ENCODE measurements at places on chromosomes 13 and 19. TPM values are rescaled to one million over a fixed set of nuclear protein-coding genes. Genes with fewer than 3 reads are reported as not detected.

- DNase-seq: no peak
These were observed 720.5 kb upstream of the PCDH9 start for GRCh38 chr13:67950603-67951002.

- no peak for DNase-seq
These were observed 92.5 kb downstream of the ZIC5 start for GRCh38 chr13:99878921-99879610.

GRCh38 chr13:102710261-102710679, 15.4 kb upstream of the METTL21C start:
- no peak for DNase-seq

GRCh38 chr13:100399455-100399854, 189.1 kb downstream of the GGACT start:
- no peak for DNase-seq

DNA sequence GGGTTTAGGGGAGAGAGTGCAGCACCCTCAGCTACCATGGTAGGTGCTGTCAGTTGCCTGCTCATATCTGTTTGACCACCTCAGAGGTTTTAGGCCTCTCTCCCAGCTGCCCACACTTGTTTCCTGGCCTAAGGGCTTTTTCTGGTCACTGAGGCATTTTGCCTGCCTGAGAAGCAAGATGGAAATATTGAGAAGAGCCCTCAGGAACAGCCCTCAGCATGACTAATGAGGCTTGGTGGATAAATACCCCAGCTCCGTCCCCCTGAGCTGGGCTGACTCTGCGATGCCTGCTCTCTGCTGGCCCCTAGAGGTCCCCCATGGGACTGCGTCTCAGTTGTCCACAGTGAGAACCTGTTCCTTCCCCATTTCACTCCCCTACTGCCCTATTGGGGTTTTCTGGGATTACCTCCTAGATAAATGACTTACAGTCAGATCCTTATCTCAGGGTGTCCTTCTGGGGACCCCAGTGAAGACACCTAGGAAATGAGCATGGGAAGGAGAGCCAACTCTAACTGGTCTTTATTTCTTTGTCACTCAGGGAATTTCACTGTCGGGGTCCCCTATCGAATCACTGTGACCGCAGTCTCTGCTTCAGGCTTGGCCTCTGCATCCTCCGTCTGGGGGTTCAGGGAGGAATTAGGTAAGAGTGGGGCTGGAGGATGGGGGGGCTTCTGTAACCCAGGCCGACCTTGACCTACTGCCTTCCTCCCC, 13.3 kb downstream of the PALM3 start:
- DNase-seq: peak; percentile 73

Gene CACNG6
- polyA plus RNA-seq: not detected

Gene NCAN
- not detected for polyA plus RNA-seq

Gene RDH8
- polyA plus RNA-seq: not detected

Gene PSG3
- polyA plus RNA-seq: not detected

Gene PALM3
- not detected for polyA plus RNA-seq

Gene SLC46A3
- polyA plus RNA-seq: 15.7 TPM

DNA sequence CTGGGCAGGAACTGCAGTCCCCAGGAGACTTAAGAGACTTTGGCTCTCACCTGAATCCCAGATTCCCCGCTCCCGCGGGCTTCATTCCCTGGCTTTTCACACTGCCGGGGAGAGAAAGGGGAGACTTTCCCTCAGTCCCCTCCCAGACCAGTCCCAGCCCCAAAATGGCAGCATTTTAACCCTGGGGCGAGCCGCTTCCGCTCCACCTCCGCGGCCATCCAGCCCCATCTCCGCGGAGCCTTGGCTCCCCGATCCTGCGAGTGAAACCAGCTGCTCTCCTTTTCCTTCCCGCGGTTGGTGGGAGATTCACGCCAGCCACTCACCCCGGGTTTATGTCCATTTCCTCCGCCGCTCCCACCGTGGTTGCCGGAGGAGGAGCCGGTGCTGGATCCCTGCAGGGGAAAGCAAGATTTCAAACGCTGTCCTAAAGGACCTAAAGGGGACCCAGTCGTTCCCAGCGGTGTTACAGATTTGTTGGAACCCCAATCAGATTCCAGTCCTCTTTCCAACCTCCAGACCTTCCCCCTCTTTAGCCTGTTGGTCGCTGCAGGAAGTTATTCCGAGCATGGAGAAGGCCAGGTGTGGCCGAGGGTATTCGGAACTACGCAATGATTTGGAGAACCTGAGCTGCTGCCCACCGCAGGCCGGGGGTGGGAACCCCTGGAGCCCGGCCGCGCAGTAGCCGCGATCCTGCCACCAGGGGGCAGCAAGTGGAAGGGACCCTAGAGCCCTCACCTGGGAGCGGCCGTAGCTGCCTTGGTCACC, 3.4 kb downstream of the DMKN start:
- DNase-seq: peak; percentile 67

Gene DDX39A
- 177 TPM for polyA plus RNA-seq

Gene KLK11
- polyA plus RNA-seq: not detected

- no peak for DNase-seq
These were observed 1.3 kb downstream of the LRG1 start for GRCh38 chr19:4538601-4538954.

- DNase-seq: no peak
These were observed 32.4 kb downstream of the OLFM4 start for GRCh38 chr13:53060840-53061490.

DNA sequence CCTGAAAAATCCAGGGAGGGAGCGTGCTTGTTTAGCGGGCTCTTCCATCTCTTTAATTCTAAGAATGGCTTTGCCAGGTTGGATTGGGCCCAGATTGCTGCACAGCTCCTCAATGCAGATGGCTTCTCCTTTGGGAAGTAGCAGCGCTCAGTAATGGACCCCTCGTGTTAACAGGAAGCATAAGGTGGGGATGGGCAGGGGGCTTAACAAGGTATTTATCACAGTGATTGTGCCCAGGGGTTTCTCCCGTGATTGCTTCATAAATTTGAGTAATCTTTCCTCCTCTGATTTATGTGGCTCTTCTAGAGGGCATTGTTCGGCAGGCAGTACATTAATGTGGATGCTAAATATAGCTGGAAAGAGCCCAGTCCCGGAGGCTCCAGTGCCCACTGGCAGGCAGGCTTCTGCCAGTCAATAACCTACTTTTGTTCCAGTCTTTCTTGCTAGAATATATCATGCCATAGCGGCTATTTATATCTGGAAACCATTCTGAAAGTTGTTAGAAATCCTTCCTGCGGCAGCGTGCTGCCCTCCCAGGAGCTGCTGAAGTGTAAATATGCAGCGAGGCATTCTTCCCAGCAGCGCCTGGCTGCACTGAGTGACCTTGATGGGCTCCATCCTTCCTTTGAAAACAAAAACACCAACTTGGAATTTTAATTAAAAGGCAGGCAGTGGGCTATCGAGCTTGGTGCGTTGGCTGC, 65.0 kb downstream of the FGF9 start:
- DNase-seq: no peak

GRCh38 chr13:39773833-39774232, 118.4 kb downstream of the COG6 start:
- no peak for DNase-seq

- DNase-seq: no peak
These were observed 41.9 kb downstream of the TBC1D4 start for GRCh38 chr13:75440100-75440499.

DNA sequence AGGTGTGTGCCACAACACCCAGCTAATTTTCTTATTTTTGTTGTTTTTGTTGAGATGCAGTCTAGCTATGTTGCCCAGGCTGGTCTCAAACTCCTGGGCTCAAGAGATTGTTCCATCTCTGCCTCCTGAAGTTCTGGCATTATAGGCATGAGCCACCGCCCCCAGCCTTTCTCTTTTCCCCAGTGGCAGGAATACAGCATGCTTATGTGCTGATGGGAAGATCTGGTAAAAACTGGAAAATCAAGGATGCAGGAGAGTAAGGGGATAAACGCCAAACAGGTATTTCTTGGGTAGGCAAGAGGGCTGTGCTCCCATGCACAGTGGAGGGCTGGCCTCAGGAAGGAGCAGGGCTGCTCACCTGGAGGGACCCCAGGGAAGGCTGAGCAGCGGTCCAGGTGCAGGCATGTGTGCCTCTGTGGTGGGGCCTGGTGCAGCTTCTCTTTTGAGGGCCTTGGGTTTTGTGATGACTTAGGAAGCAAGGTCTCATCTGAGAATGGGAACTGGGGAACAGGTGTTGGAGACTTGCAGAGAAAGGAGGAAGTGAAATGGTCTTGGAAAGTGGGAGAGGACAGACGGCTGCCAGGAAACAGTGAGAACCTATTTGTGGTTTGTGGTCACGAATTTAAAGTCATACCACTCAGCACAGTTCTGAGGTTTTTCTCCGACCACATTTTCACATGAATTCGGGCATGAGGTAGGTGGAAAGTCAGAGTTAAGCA, 106.5 kb downstream of the TEX26 start:
- no peak for DNase-seq

Gene TNNT1
- polyA plus RNA-seq: not detected

GRCh38 chr19:48403606-48404005, 10.1 kb downstream of the GRIN2D start:
- DNase-seq: peak; percentile 64

Gene CGB2
- polyA plus RNA-seq: not detected

- DNase-seq: no peak
These were observed 76.2 kb downstream of the DHRS12 start for GRCh38 chr13:51727634-51728274.

GRCh38 chr13:32210101-32210500, 105.1 kb downstream of the ZAR1L start:
- no peak for DNase-seq

DNA sequence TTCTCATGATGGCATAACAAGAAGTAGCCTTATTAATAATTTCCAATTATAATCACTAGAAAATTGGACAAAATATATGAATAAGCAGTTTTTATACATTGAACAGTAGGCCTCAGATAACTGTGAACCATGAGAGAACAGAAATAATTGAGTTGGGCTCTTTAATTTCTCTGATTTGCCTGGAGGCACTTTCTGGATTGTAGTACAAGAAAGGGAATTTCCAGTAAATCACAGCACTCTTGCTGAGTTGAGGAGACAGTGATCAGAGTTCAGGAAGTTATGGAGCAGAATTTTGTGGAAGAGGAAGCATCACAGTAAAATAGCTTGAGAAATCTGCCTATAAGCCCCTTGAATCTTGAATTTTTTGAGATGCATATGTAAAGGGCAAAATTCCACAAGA, 216.2 kb downstream of the MAB21L1 start:
- DNase-seq: no peak

- DNase-seq: no peak
These were observed 546.6 kb downstream of the DACH1 start for GRCh38 chr13:71320452-71320851.

- no peak for DNase-seq
These were observed 780.1 kb downstream of the SLITRK6 start for GRCh38 chr13:85019121-85019520.

DNA sequence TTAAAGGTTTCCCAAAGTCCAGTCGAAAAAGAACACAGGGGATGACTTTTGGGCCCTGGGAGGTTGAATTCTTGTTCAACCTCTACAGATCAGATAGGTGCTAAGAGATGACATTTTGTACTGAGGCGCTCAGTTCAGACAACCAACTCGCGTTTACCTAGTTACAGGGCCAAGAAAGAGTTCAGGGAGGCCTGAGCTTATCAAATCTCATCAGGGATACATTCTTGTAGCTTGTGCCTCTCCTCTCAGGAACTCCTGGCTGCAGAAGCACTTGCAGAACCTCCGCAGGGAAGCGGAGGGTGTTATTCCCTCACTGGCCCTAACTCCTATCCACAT, 825 bp downstream of the ZNF776 start:
- no peak for DNase-seq

DNA sequence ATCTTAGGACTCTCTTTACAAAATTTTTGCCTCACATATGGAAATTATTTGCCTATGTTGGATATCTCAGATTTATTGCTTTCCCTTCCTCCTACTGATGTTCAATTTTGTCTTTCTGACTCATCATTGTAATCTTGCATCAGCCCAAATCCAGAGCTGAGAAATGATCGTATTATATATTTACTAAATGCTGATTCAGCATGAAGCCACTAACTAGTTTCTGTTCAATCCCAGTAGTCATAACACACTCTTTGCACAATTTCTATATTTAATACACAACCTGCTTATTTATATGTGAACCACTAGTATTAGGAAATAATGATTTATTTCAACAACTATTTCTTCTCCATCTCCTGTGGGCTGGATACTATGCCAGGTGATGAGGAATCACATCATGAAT, 161.1 kb upstream of the PCDH17 start:
- DNase-seq: no peak

Gene ZNF93
- 2.8 TPM for polyA plus RNA-seq
